ENCODE measurements at places on chromosomes 7 and 10.

DNA sequence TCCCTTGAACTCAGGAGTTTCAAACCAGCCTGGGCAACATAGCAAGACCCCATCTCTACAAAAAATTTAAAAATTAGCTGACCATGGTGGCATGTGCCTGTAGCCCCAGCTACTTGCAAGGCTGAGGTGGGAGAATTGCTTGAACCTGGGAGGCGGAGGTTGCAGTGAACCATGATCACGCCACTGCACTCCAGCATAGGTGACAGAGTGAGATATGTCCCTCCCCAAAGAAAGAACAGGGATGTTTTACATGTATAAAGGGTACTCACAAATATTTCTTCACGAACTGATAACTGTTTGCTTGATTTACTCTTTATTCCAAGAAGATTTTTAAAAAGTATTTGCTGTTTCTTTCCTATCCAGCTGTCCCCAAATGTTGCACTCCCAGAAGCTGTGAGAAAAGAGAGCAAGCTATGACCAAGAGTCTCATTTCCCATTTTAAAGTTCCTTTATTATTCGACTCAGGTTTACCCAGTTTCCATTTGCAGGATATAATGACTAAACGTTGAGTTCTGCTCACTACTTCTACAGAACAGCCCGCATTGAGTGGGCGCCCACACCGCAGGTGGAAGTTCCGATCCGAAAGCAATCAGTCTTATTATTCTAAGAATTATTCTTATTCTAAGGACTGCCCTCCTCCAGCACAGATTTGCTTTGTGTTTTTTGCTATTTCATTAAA, 90.7 kb downstream of the APBB1IP start:
- DNase-seq = no peak

DNA sequence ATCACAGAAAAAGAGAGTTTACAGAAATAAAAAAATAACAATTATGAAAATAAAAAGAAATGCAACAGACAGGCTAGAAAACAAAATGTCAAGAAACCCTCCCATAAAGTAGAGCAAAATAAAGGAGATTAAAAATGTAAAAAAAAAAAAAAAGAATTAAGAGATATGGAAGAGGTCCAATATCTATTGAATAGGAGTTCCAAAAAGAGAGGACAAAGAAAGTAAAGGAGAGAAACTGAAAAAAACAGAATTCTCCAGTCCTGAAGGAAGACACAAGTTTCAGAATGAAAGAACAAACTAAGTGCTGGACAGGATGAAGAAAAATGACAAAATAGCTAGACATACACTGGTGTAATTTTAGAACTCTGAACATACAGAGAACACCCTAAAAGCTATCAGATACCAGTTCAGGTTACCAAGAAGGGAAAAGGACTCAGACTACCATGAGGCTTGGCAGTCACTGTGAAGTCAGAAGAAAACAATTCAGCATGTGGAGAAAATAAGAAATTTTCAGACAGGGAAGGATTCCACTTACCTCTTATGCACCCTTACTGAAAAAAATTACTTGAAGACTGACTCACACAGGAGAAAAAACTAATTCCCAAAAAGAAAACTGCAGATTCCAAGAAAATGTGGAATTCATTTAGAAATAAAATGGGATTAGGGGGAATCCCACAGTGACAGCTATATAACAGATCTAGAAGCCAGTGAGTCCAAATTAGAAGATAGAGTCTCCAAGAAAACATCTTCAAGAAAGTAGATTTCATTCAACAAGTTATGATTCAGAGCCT, 40.4 kb upstream of the ABLIM1 start:
- DNase-seq = no peak

DNA sequence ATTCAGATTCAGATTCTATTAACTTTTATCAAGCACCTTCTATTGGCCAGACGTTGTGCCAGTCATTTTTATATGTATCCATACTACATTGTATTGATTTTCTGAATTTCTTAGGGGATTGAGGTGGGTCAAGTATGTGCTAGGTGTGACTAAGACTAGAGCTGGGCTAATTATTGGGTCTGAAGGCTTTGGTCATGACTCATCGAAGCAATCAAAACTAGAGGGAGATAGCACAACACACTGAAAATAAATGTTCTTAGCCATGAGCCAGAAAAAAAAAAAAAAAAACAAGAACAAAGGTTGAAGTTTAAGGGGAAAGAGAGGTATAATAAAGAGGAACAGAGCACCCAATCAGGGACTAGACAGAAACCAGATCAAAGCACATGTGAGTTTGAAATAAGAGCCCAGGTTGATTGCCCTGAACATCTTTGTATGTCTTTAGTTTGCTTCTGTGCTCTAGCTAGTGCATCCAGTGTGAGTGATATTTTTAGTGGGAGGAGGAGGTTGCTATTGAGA, 171.6 kb upstream of the FOXP2 start:
- peak; percentile 35 for DNase-seq

GRCh38 chr10:107919626-107920235, 755.2 kb upstream of the SORCS1 start:
- DNase-seq = no peak

DNA sequence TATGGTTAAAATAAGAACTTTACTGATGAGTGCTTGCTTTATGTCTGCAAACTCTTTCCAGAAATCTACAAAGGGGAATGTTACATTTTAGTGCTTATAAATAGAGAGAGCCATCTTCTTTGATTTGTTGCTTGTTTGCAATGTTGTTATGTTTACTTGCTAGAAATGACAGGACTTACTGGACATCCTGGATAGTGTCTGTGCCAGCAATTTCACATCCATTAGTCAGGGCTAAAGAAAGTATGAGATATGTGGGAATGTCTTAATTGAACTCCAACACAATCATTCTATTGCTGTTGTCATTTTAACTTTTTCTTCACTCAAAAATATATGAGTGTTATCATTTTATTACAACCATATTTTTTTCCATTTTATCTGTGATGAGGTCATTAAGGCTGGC, 453.2 kb downstream of the TNS3 start:
- no peak for DNase-seq

DNA sequence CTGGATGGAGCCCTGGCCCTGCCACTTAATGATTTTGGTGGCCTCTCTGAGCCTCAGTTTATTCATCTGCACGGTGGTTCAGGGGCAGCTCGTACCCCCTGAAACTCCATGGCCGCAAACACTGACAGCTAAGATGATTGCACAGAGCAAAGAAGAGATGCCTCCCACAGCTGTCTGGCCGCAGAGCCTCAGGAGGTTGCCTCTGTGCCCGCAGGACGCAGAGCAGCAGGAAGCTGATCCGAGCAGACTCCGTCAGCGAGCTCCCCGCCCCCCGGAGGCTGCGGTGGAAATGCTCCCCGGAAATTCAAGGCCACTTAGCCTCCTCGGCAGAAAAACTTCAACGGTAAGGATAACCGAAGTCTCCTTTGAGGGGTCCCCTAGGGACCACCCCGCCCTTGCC, 30.2 kb upstream of the C10orf53 start:
- DNase-seq = peak; percentile 14

- peak; percentile 38 for DNase-seq
Measured at GRCh38 chr10:49781247-49781646, 19.1 kb upstream of the OGDHL start.

DNA sequence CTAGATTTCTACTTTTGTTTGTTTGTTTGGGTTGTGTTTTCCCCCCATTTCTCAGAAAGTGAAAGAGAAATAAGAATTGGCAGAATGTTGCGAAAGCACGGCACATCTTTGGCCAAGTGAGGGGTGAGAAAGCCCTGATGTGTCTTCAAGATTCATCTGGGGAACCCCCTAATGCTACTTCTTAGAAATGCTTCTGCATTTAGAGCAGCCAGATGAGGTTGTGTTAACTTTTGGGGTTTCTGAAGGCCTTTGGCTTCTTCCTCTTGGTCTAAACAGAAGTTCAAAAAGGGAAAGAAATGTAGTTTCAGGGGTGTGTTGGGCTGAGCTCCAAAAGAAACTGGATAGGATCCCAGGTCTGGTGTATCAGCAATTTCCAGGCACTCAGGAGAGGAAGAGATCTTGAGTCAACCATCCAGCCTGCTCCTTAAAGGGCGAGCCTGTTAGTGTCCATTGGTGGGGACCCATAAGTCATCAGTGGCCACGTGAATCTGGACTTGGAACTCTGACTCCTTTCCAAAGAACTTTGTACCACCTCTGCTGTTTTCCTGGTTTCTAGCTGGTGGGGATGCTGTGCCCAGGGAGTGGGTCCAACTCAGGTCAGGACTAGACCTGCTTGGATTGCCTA, 6.5 kb downstream of the DUSP5 start:
- peak; percentile 52 for DNase-seq

GRCh38 chr10:61164458-61165160, 220.6 kb upstream of the RHOBTB1 start:
- DNase-seq = no peak

DNA sequence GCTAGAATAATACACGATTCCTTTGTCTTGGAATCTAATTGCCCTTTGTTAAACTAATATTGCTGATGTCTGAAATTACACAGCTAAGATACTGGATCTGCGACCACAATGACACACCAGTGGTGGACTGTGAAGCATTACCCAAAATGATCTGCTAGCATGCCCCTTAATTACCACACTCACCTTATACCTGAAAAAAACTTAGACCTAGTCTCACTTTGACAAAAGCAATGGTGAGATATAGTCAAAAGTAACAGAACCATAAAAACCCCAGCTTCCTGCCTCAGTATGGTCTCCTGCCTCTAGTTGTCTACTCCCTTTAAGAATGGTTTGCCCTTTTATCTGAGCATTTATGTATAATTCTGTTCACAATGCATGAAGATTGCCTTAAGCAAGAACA, 20.8 kb upstream of the ERVW-1 start:
- no peak for DNase-seq

DNA sequence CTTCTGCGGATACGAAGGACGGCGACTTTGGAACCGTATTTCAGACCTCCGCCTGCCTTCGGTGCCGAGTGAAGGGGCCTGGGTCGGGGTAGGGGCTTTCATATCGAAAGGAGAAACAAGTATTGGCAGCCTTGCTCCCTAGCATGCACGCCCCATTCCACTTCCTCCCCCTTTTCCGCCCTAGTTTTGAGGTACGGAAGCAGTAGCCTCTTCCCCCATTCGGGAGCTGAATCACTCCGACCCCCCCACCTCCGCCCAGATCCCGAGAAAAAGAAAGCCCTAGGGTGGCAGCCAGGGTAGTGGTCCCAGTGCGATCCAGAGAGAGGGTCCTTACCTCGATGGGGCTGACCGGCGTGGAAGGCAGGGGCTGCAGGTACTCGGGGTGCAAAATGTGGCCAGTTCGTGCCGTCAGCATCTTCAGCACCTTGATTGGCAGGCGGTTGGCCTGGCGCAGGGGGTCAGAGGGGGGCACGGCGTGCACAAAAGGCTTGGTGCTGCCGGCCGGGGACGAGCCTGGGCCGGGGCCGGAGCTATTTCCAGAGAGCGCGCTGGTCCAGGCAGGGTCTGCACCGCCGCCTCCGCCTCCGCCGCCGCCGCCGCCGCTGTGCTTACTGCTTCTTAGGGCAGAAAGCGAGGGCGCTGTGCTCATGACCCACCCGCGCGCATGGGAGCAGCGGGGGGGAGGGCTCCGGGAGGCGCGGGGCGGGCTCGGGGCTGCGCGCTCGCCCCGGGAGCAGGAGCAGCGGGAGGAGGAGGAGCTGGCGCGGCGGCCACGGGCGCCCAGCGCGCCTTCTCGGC, 594 bp downstream of the ZNF503 start:
- peak; percentile 45 for DNase-seq

GRCh38 chr10:71074176-71074755, 138.1 kb upstream of the UNC5B start:
- no peak for DNase-seq

DNA sequence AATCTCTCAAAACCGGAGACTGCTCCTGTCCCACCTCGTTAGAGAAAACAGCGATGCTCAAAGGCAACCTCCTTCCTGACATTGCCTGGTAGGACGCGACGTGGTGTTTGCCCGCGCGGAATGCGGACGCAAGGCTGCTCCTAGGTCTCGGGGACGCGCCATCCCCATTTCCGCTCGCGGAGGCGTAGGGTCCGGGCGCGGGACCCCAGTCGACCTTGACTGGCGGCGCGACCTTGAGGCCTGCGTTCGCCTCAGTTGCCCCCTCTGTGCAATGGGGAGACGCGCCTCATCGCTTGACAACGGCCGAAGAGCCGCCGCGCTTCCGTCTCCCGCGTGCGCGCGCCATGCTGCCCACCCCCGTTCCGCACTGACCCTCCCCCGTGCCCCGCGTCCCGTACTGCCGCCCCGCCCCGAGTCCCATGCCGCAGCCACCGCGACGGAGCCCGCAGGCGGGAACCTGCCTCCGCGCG, 412 bp upstream of the PPIA start:
- DNase-seq = no peak

GRCh38 chr7:140005754-140006503, 56.8 kb downstream of the PARP12 start:
- DNase-seq = peak; percentile 52

GRCh38 chr10:12661671-12662070, 312.3 kb downstream of the CAMK1D start:
- no peak for DNase-seq

DNA sequence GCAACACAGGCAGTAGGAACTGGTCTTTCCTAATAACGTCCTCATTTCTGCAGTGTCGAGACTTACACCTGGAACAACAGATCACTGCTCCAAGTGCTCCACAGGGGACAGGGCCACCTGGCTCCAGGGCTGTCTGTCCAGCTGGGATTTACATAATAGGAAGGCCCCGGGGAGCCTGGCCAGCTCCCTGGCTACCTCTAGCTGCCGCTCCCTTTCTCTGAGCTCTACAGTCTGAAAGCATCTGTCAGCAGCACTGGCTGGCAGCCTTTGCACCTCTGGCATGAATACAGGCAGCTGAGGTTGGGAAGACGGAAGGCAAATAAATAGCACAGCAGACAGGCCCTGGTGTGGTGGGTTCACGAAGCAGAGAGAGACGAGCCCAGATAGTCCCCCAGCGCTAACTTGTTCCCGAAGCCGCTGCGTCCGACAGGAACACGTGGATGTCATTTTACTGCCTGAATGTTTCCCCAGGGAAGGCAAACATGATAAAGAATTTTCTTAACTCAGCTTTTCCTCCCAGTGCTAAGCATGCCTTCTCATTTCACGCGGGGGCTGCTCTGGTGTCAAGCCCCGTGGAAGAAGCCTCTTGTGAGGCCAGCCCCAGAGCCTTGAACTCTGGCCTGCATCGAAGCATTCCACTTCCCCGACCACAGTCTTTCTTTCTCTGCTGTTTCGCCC, 105.4 kb downstream of the ITIH5 start:
- DNase-seq = no peak

- DNase-seq = no peak
Measured at GRCh38 chr10:77922566-77923179, 3.9 kb downstream of the DLG5 start.

DNA sequence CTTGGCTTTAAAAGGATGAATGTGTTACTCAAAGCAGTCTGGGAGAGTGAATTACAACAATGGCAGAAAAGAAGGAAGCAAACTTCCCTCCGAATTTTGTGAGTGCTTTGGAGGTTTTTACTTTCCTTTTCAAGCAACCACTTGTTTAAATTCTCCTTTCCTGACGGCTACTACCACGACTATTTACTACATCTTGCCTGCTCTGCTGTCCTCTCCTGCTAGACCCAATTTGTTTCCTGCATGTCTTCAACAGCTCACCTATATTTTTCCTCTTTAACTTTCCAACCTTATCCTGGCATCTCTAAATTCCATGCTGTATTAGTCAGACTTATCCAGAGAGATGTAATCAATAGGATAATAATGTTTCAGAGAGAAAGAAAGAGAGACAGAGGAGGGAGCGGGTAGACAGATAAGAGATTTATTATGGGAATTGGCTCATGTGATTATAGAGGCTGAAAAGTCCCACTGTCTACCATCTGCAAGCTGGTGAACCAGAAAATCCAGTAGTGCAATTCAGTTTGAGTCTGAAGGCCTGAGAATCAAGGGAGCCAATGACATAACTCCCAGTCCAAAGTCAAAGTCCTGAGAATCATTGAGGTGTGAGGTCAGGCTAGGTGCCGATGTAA, 42.8 kb upstream of the SLC13A1 start:
- no peak for DNase-seq

GRCh38 chr10:45461034-45461433, 87.0 kb downstream of the ALOX5 start:
- no peak for DNase-seq

- DNase-seq = peak; percentile 45
Measured at GRCh38 chr7:82044497-82045080, 274.7 kb upstream of the HGF start.
